NCI-H524 (cell line): ENCODE measurements at places on chromosomes 1 and 21.

DNA sequence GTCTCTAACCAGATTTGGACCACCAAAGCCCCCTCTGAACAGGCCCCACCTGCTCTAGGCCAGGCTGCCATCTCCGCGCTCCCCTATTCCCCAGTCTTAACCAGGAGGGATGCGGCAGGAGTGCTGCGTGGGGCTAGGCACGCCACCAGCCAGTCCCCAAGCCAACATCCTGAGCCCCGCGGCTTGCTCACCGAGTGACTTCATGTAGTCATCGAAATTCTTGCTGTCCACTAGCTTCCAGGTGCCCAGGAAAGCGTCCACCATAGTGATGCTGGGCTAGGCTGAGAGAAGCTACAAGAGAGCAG is 173 bp downstream of the FABP3 start:
- no peak for DNase-seq

GRCh38 chr1:28171246-28171645 is 5.2 kb downstream of the PTAFR start:
- no peak for DNase-seq

GRCh38 chr1:6113745-6114144 is 66.4 kb downstream of the CHD5 start:
- no peak for DNase-seq

GRCh38 chr1:197745911-197746310 is 29.4 kb downstream of the DENND1B start:
- no peak for DNase-seq

DNA sequence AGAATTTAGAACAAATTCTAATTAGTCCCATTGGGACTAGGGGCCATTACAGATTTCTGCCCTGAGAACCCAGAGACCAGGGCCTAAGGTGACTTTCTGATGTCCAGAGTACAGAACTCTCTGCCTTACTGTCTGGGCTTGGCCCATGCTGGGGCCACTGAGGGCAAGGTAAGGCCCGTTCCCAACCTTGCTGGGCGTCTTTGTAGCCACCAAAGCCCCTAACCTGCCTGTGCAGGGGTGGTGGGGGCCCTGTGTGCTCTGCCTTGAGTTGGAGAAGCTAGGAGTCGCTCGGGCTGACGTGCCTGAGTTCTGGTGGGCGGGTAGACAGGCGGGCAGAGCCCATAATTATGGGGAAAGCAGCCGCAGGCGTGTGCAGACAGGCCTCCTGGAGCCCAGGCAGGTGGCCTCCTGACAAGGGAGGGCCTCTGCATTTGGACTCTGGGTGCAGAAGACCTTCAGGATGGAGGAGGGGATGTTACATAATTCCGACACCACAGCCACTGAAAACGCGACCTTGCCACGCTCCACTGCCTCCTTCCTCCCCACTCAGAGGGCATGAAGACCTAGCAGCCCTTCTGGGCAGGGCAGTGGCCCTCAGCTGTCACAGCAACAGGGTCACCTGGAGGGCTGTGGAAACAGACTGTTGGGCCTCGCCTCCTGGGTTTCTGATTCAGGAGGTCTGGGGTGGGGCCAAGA is 239.9 kb upstream of the TMEM51 start:
- peak; percentile 26 for DNase-seq

GRCh38 chr1:64934878-64935275 is 31.5 kb downstream of the JAK1 start:
- no peak for DNase-seq

GRCh38 chr1:242788771-242789170 is 264.3 kb upstream of the PLD5 start:
- DNase-seq = no peak

DNA sequence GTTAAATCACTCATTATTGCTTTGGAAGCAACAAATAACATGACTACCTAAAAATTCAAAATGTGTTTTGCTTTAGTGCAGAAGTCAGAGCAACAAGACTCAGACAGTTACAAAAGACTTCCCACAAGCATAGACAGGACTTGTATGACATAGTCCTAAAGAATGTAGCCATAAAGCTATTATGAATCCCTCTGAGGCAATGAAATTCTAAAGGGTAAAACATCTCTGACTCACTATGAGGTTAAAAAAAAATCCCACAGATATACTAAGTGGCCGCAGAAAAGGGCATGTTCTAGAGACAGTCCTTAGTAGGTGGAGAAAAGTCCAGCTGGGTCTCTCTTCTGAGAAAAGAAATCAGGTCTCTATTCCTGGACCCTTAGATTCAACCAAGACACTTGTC is 4.9 kb downstream of the PRKAB2 start:
- DNase-seq = no peak
